ENCODE measurements at places on chromosomes 7 and 10.
A peak's percentile ranks its signal among the peaks of the same experiment; 100 is the strongest.

GRCh38 chr7:29987083-29987482, 2.5 kb downstream of the SCRN1 start:
- DNase-seq = no peak

GRCh38 chr7:116872026-116872425, 9.6 kb downstream of the CAPZA2 start:
- DNase-seq = no peak

GRCh38 chr10:37906382-37906781, 49.0 kb upstream of the ZNF248 start:
- no peak for DNase-seq

GRCh38 chr10:17861760-17862159, 52.6 kb downstream of the MRC1 start:
- no peak for DNase-seq

GRCh38 chr10:117980216-117980615, 66.5 kb downstream of the RAB11FIP2 start:
- DNase-seq = no peak

GRCh38 chr7:133036289-133036688, 45.6 kb downstream of the CHCHD3 start:
- no peak for DNase-seq

GRCh38 chr7:42475082-42475481, 238.1 kb upstream of the GLI3 start:
- DNase-seq = no peak

GRCh38 chr10:77741746-77742145, 104.1 kb upstream of the KCNMA1 start:
- no peak for DNase-seq

DNA sequence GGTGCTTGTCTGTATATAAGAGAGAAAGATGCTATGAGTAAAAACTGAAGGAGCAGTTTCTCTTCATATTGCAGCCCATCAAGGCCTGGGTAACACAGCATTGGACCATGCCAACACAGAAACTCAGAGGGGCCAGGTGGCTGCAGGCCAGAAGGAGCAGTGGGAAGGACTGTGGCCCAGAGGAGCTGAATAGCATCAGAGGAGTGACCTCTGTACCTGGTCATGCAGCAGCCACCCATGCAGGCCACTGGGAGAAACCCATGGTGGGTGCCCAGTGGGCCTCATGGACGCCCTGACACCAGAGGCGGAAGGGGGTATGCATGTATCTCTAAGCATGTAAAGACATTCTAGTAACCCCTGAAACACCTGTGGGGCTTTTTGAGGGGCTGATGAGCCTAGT, 75.9 kb upstream of the YAE1 start:
- DNase-seq = no peak

DNA sequence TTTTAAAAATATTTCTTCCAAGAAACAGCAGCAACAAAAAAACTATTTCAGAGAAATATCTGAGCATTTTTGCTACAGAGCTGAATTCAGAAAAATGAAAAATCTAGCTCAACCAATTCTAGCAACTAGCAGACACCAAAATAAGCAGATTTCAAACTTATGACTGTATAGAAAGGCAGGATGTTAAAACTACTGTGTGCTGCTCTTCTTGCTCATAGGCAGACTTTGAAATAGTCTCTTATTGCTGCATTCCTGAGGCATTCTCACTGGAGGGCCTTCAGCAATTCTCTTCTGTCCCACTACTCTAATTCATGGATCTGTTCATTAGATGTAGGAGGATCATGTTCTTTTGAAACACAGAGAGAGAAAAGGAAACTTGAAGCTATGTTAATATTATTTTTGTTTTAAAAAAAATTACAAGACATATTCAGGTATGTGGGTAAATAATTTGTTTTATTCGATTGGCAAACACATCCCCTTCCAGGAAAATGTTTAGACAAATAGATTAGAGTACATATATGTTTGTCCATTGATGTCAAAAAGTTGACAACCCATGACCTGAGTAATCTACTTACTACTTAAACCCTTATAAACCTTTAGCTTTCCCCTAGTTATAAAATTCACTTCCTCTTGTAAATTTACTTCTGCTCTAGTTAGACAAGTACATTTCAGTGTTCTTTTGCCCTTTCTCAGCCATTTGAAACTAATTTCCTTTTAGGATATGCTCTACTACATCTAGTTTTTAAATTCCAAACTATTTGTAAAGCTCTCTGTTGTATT, 428.2 kb upstream of the POT1 start:
- no peak for DNase-seq

- no peak for DNase-seq
These were observed 124.2 kb downstream of the ARHGAP12 start for GRCh38 chr10:31804352-31804810.

GRCh38 chr10:109259293-109259692, 664.0 kb downstream of the XPNPEP1 start:
- DNase-seq = no peak

GRCh38 chr10:91742229-91742628, 56.0 kb upstream of the TNKS2 start:
- DNase-seq = no peak

DNA sequence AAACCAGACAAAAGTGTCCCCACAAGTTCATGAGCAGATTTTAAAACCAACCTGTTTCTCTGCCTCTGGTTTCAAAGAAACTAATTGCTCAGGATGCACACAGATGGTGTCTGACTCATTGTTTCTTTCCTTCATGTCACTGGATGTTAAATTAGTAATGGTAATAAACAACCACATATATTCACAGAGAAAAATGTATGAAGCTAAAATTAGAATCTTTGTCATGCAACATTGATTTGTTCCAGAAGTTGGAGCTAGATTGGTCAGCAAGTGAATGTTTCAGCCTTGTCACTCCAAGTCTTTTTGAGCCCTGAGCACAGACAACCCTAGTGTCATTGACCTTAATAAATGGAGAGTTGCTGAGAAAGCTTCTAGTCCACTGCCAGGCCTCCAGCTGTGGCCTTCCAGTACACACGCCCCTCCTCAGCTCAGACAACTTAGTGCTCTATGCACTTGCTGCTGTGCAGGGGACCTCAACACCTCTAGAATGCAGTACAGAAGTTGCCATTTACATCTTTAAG, 175.9 kb downstream of the CCDC71L start:
- DNase-seq = no peak

DNA sequence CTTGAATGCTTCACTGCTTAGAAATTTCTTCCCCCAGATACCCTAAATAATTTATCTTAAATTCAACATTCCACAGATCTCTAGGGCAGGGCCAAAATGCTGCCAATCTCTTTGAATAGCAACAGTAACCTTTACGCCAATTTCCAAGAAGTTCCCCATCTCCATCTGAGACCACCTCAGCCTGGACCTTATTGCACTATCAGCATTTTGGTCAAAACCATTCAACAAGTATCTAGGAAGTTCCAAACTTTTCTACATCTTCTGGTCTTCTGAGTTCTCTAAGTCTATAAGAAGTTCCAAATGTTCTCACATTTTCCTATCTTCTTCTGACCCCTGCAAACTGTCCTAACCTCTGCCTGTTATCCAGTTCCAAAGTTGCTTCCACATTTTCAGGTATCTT, 1306.9 kb upstream of the SORCS1 start:
- no peak for DNase-seq

DNA sequence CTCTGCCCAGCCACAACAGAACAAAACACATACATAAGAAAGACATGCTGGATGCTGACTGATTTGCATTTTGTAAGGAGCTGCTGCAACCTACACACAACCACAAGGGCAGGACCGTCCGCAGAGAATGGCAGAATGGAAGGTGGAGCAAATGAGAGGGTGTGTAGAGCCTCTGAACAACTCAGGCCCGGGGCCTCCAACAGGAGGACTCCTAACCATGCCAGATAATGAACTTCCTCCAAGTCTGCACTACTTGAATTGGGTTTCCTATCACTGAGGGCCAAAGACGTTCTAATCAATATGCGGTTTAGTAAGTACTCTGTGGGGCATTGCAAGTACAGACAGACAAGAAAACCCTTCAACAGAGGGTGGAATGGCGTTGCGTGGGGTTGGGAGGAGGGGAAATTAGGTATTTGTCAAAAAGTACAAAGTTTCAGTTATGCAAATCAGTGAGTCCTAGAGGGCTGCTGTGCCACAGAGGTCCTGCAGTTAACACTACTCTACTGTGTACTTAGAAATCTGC, 14.6 kb downstream of the VOPP1 start:
- no peak for DNase-seq

GRCh38 chr7:128399991-128400390, 9.8 kb downstream of the IMPDH1 start:
- DNase-seq = no peak

DNA sequence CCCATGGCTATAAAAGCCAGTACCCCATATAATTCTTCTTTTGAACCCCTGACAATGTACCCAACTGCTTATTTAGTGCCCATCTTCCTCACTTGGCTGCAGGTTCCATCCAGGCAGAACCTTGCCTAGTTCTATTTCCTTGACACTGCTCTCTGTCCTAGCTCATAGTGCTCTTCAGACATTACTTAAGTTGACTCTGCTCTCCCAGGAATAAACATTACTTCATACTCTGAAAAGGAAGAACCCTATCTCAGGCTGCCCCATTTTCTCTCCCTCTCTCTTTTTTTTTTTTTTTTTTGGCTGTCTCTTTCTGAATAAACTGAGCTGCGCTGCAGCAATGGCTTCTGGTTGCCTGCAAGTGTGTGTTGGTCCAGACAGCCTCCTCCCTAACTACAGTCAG, 21.0 kb downstream of the ACTA2 start:
- DNase-seq = no peak

DNA sequence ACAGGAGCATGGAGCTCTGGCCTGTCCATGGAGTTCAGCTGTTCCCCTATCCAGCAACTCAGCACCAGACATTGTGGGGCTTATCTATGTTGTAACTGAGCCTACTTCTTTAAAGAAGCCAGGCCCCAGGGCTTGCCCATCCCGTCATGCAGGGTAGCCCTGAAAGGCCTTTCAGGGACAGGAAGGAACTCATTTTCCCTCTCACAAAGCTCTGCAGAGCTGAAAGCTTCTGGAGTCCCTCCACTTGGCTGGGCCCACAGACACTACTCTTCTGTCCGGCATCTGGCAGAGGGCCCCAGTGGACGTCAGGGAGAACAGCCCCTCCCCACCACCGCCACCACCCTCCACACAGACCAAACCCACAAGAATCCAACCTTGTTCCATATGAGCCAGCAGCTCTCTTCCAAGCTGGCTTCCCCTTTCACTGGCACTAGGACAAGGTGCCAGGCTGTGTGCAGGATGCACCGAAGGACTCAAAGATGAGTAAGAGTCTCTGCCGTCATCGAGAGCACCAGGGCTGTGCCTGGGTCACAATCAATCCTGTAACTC, 33.1 kb downstream of the DENND2A start:
- no peak for DNase-seq

GRCh38 chr7:45890902-45891461, 2.7 kb downstream of the IGFBP1 start:
- peak; percentile 8 for DNase-seq

- no peak for DNase-seq
These were observed 96.9 kb downstream of the HIPK2 start for GRCh38 chr7:139680676-139681462.

DNA sequence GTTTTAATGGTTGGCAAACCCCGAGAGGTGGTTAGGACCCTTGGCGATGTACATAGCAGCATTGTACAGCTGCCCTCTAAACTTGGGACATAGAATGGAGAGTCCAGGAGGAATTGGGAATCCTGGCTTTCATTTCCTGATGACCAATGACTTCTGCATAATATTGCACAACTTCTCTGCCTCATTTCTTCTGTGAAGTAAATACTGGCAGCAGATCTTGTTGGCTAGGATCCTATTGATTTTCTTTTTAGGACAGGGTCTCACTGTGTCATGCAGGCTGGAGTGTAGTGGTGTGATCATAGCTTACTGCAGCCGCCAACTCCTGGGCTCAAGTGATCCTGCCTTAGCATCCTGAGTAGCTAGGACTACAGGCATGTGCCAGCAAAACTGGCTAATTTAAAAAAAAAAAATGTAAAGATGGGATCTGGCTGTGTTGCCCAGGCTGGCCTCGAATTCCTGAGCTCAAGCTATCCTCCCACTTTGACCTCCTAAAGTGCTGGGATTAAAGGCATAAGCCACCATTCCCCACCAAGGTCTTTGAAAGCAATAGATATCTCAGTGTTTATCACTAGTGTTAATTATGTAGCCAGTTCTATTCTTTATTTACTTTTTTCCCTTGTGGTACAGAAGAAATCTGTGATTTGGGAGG, 58.1 kb downstream of the PODXL start:
- DNase-seq = no peak

- DNase-seq = no peak
These were observed 84.2 kb downstream of the CACNA2D1 start for GRCh38 chr7:82359426-82359825.

GRCh38 chr10:51892965-51893658, 193.7 kb upstream of the CSTF2T start:
- no peak for DNase-seq

DNA sequence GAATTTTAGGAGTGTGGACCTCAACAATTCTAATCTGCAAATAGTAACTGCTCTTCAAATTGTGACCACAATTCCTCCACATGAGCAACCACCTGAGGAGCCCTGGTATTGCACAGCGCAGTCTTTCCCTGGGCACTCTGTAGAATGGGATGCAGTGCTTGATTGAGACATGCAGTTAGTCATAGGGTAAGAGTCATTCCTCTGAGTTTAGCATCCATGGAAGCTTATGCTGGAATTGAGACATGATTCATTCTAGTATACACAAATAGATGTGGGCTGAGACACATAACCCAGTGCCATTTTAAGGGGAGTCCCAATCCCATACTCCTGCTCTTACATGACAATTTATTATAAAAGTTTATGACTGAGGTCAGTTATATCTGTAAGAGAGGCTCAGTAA, 582.3 kb upstream of the CNTNAP2 start:
- DNase-seq = no peak

- DNase-seq = no peak
These were observed 81.9 kb downstream of the KCNMA1 start for GRCh38 chr10:77555591-77556212.

DNA sequence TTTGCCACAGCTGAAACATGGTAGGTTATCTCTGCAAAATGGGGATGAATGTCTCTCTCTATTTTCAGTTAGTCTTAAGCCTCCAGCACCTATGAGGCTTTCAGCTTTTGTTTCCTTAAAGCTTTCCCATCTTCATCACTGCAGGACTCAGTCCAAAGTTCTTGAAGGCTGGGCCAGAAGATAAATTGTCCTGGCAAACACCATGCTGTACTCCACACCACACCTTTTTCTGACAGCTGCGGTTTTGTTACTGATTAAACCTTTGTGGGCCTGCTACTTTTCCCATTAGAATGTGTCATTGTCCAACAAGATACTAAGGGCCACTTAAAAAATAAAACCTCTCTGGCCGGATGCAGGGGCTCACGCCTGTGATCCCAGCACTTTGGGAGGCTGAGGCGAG, 87.2 kb upstream of the A1CF start:
- DNase-seq = no peak

DNA sequence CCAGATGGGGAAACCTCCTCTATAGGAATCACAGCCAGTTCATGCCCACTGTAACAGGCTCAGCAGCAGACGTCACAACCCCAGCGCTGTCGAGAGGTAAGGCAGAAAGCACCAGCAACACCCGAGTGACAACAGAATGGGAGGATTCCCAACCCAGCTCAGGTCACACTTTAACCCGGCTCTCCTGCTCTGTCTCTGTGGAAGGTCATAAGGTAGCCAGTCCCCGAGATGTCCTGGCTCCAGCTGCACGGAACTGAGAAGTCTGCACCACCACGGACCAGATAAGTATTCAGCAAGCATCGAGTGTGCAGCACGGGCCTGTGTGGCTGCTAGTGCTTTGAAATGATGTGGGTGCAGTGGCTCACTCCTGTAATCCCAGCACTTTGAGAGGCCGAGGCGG, 236.7 kb upstream of the TCERG1L start:
- DNase-seq = no peak

Data from NCI-H2171 (cell line).